Adipocyte (in vitro differentiated cells): ENCODE measurements at places on chromosomes 1 and 21.
A peak's percentile ranks its signal among the peaks of the same experiment; 100 is the strongest.

GRCh38 chr1:166073489-166073888, 93.3 kb downstream of the FAM78B start:
- no peak for DNase-seq

- DNase-seq: peak; percentile 78
Observed at GRCh38 chr1:59638231-59638711, 176.5 kb upstream of the HOOK1 start.

GRCh38 chr1:203340112-203340790, 10.7 kb downstream of the FMOD start:
- DNase-seq: peak; percentile 96

- DNase-seq: peak; percentile 47
Observed at GRCh38 chr21:39613041-39613934, 548 bp downstream of the B3GALT5 start.

GRCh38 chr1:180247061-180247460, 17.0 kb downstream of the LHX4 start:
- DNase-seq: no peak

- DNase-seq: no peak
Observed at GRCh38 chr21:33031152-33031911, 5.6 kb downstream of the OLIG2 start.

GRCh38 chr1:54297596-54298283, 97.8 kb downstream of the MRPL37 start:
- no peak for DNase-seq

DNA sequence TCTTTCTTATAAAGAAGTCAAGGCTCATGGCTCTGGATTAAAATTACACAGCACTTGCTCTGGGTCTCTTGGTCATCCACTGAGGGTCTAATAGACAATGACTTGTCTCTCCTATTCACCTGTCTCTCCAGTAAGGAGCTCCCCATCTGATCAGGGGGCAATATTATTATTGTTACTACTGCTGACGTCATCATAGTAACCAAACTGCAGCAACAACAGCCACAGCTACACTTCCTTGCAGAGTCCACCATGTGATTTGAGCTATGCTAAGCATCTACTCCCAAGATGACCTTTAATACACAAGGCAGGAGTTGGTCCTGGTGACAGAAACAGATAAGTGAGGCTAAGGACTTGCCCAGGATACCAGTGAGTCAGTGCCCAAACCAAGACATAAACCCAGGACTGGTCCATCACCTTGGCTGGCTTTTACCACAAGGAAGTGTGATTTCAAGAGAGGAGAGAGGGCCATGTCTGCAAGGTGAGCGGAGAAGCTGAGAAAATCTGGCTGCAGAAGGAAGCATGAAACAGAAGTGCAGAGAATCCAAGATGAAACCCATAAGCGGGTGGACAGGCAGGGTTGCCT, 602.5 kb downstream of the PTPRU start:
- no peak for DNase-seq

GRCh38 chr1:2609319-2610035, 22.9 kb downstream of the PRXL2B start:
- no peak for DNase-seq

GRCh38 chr1:206554211-206554610, 46.9 kb downstream of the RASSF5 start:
- DNase-seq: no peak

DNA sequence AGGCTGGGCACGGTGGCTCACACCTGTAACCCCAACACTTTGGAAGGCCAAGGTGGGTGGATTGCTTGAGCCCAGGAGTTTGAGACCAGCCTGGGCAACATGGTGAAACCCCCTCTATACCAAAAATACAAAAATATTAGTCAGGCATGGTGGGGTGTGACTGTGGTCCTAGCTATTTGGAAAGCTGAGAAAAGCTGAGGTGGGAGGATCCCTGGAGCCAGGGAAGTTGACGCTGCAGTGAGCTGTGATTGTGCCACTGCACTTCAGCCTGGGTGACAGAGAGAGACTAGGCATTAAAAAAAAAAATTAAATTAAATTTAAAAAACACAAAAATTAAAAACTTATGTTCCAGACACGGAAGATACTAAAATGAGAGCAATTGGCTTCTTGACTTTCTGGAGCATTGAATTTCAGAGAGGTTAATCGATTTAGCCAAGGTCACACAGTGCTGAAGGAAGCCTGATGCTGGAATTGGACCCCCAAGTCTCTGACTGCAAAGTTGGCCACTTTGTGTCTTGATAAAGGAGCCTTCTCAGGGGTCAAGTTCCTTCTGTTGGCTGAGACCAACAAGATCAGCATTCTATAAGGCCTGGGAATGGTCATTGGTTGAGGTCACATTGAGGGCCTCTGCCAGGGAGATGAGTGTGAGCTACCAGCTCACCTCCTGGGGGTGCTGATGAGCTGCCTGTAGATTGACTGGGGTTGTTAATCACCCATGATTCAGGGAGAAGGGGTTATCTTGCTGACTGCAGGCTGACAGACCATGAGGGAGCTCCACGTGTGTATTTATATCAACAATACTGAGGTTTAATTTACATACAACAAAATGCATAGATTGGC, 54.3 kb downstream of the RPS6KA1 start:
- DNase-seq: no peak

DNA sequence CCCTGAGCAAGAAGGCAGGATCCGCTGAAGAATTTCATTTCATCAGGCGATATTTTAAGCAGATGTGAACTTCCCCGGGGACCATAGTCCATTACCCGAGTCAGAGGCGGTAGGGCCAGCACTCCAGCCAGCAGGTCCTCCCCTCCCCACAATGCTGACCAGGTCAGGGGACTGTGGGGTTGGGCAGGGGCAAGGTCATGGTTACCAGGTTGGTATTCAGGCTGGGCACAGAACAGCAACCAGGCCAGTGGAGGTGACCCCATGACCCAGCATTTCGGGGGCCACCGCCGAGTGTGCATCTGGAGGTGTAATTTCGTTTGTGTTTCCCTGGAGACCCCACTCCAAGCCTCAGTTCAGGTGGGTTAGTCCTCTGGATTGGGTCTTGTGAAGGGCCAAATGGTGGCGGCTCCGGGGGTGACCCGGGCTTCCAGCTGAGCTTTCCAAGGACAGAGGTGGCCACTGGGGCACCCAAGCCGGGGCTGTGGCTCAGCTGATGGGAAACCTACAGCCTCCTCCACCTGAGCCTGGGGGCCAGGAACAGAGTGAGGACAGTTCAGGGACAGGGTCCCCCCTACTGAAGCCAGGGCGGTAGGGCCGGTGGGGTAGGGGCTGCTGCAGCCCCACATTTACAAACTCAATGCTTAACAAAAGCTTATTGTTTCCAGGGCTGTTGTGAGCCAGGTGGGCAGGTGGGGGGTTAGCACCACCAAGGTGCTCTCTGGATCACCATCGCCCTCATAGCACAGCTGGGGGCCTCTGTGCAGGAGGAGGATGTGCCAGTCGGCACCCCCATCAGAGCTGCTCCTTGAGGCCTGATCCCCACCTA, 2.8 kb downstream of the PRDM16 start:
- DNase-seq: no peak

DNA sequence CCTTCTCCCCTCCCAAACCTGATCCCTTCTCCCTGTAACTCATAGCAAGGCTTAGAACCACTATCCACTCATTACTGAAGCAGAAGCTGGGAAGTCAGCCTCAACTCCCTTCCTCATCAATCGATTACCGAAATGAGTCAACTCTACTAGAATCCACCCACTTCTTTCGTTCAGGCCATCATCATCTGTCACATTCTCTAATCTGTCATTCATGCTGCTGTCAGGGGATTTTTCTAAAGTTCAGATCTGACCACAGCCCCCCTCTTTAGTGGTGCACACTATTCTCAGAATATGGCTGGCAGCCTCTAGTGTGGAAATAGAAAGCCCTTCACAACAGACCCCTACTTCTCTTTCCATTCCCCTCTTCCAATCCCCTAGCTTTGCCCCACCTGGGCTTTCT, 5.1 kb downstream of the NT5C1A start:
- DNase-seq: no peak

DNA sequence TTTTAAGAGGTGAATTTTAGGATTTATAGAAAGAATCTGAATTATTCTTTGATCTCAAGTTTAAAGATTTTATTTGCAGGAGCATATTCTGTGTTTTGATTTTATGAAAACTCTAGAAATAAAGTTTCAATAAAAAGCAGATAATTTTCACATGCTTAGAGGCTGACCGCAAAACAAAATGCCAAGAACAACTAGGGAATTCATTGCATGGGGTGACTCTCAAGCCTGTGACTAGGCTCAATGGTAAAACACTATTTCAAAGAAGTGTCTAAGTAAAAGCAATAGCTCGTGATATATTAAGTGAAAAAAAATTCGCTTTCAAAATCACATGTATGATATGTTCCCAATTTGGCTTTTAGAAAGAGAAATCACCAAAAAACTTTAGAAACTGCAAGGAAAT, 49.6 kb downstream of the RPL5 start:
- no peak for DNase-seq

DNA sequence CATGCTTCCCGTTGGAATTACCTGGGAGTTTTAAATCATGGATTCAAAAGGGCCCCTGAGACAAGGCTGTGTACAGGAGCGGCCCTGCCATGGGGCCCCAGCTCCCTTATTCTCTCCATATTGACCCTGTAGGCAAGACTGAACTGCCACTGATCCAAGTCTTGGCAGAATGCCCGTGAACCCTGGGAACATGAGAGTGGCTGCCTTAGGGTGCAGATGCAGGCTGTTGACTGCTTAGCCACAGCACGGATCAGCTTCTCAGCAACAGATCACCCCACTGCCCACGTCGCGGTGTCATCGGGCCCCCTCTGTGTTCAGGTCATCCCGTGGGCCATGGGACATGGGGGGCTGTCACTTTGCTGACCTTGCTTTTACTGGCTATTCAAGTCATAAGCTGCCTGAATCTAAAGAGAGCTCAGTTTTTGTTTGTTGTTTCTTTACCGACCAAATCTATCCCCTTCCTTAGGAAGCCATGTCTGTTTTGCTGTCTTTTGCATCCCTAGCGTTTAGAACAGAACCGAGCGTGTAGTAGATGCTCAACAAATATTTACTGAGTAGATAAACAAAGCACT, 83.4 kb downstream of the MATN1 start:
- DNase-seq: no peak

- DNase-seq: no peak
Observed at GRCh38 chr1:204728456-204728855, 42.9 kb upstream of the LRRN2 start.

- no peak for DNase-seq
Observed at GRCh38 chr1:204630132-204630905, 55.2 kb downstream of the LRRN2 start.
